ENCODE measurements at places on chromosomes 1 and 21.

DNA sequence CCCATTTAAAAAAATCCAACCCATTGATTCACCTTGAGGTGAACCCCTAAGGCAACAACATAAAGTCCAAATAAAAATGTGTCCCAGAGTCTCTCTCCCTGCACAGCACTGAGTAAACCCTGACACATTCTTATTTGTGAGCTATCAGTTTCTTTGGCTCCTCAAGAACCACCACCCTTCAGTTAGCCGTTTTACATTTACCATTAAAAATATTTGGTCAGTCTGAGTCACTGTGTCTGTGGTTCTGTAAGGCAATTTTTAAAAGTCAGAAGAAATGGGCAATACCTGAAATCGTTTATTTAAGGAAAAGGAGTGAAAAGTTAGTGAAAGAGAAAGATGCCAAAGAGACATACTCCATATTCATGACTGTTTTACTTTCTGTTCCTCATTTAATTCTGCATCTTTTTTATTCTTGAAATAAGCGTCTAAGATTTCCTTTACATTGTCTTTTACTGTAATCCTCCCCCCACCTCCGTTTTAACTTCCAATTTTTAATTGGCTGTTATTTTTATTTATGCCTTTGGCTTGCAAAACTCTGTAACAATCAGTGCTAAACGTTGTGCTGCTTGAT, 91.7 kb upstream of the IVNS1ABP start:
- DNase-seq: no peak

- DNase-seq: no peak
These were observed 169.6 kb downstream of the TGFB2 start for GRCh38 chr1:218514689-218515088.

DNA sequence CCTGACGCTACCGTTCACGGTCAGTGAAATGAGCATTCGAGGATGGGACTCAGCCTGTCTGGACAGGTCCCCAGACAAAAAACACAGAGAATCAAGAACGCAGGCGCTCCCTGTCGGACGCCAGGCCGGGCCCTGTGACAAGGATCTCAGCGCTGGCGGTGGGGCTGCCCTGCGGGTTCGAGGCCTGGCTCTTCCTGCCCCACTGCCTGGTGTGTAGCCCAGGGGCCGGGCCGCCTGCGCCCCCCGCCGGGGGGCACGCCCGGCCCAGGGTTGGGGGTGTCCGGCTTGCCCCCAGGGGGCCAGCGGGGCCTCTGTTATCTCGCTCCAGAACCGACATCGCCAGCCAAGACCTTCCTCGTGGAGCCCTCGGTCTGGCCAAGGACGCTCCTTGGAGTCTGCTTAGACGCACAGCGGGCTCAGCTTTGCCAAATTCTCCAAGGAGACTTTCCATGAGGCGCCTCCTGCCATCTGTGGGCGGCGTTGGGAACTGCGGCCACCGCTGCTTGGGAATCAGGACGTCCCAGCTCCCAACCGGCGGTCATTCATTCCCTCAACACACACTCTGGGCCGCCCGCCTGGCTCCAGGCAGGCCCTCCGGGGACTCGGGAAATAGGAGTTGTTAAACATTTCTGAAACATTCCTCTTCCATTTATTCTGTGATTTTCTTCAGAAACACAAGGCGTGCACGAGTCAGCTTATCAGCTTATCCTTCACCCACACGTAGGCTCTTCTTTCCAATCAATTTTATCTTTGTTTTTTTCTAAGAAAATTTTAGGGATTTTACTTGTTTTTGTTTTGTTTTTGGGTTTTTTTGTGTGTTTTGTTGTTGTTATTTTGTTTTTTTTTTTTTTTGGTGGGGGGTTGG, 11.3 kb upstream of the RIPK4 start:
- peak; percentile 85 for DNase-seq

GRCh38 chr21:20108016-20108415, 890.2 kb upstream of the NCAM2 start:
- DNase-seq: no peak

DNA sequence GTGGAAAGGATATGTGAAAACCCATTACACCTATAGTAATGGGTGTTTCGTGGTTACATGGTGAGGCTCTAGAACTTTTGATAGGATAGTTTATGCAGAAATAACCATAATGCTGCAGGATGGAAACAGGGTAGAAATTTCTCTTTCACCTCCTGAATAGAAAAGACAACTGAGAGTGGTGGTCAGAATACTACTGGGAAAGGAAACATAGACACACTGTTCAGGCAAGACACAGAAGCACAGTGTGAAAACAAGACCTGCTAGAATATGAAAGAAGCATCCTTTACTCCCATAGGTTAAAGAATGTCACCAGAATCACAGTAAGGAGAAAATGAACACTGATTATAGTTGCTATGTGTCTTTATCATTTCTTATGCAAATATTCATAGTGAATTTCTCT, 496.6 kb downstream of the DPYD start:
- DNase-seq: no peak

DNA sequence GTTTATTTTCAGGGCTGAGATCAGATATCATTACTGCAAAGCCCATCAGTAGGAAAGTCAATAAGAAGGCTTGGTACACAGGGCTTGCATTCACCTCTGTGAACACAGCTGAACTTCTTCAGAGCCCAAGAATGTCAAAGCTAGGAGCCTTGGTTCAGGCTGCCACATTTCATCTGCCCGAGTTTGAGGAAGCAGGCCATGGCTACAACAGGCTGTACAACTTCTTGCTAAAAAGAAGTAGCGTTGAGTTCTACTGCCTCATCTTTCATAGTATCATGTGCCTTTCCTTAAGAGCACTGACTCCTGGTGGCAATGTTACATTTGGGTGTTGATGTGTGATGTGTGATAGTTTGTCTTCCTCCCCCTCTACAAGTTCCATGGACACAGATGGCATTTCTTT, 10.1 kb downstream of the C1orf162 start:
- no peak for DNase-seq

GRCh38 chr1:180256341-180257027, 26.4 kb downstream of the LHX4 start:
- no peak for DNase-seq

DNA sequence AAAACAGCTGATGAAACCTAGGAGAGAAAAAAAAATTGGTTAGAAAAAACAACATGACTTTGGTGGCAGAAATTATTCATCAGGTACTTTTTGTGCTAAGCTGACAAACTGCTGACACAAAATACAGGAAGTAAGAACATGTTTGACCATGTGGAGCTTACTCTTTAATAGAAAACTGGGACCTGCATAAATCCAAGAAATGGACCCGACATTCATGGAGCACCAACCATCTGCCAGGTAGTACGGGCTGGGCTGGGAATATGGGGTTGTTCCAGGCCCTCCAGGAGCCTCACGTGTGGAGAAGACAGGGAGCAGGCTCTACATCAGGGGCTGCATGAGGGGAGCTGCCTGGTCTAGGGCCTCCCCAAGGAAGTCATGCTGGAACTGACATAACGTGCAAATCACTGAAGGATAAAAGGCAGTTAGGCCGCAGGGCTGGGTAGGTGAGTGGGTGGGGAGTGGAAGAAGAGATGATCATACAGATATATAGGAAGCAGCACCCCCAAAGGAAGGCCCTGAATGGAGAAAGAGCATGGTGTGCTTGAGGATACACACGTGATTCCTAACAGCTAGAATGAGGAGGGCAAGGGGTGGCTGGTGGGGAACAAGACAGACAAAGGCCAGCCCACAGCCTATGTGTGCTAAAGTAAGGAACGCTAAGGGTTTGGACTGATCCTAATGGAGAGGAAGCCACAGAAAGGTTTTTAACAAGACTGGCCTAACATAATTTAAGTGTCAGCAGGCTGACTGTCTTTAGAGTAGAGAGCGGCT, 26.1 kb downstream of the CD58 start:
- no peak for DNase-seq

DNA sequence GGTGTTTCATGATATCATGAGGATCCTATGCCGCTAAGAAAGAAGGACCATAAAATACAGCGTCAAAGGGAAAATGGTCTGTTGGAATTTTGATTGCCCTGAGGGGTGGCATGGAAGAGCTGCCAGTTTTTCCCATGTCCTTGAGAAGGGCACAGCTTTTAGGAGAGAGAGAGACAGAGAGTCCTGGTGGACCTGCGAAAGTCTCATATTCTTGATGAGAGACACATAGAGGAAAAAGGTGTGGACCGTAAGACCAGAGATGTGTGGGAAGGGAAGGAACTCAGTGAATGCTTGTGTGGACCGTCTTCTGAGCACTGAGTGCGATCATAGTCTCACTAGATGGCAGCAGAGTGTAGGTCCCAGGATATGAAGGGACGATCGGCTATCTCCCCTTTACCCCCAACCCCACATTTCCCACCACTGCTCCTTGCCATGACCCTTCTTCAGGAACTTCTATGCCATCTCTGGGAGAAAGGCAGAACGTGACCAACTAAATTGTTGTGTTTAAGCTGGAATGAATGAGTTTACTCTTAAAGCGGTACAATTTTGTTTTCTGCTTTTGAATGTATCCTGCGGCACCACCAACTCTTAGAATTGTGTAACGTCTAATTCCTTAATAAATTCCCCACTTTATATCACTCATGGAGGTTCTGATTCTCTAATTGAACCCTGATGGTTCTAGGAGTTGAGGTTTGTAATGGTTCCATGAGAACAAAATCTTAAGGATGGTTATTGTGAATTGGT, 117.7 kb downstream of the CTH start:
- DNase-seq: no peak

- DNase-seq: no peak
These were observed 659.4 kb upstream of the CAMK1G start for GRCh38 chr1:208923946-208924720.

- no peak for DNase-seq
These were observed 5.2 kb upstream of the PLA2G2D start for GRCh38 chr1:20124456-20125057.

DNA sequence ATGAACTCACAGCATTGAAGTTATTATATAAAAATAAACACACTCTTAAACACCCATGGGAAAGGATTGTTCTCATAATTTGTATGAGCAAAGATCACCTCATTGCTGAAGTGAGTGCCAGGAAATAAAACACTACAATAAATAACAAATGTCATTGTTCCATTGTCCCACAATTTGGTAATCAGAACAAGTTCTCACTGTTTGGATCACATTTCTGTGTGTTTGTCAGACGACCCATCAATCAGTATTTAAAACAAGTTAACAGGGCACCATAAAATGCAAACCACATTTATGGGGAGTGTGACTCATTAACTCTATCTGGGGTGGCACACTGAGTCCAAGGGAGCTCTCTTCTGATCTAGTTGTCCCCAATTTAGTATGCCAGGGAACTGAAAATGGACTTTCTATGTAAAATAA, 124.5 kb downstream of the PTPRC start:
- no peak for DNase-seq

GRCh38 chr1:244919320-244920282, 55.3 kb upstream of the HNRNPU start:
- DNase-seq: no peak

- no peak for DNase-seq
These were observed 17.1 kb upstream of the SCMH1 start for GRCh38 chr1:41259221-41259620.

DNA sequence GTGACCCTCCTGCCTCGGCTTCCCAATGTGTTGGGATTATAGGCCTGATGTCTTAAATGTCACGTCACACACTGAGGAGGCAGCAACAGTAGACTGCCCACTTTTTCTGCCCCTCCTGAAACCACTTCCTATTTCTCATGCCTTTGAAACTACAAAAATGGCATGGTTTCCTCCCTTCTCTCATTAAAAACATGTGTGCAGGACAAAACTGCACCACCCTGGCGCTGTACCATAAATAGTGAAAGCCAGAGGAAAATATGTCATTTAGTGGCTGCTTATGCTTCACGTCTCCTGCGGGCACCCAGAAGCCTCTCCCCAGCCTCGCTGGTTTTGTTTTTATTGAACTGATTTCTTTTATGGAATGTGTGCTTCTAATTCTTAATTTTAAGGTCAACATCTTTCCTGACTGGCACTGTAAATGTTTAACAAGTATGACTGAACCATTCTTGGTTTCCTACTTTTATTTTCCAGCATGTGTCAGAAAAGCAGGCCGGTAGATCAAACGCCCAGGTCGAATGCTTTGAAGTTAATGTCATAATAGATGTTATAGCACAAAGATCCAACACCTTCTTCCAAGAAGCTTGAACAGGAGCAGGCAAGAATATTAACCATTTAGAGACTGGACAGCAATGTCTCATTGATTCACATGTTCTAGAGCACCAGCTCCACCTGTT, 59.6 kb upstream of the C1orf87 start:
- DNase-seq: no peak

- DNase-seq: no peak
These were observed 154.3 kb upstream of the COL6A1 start for GRCh38 chr21:45827302-45827692.

DNA sequence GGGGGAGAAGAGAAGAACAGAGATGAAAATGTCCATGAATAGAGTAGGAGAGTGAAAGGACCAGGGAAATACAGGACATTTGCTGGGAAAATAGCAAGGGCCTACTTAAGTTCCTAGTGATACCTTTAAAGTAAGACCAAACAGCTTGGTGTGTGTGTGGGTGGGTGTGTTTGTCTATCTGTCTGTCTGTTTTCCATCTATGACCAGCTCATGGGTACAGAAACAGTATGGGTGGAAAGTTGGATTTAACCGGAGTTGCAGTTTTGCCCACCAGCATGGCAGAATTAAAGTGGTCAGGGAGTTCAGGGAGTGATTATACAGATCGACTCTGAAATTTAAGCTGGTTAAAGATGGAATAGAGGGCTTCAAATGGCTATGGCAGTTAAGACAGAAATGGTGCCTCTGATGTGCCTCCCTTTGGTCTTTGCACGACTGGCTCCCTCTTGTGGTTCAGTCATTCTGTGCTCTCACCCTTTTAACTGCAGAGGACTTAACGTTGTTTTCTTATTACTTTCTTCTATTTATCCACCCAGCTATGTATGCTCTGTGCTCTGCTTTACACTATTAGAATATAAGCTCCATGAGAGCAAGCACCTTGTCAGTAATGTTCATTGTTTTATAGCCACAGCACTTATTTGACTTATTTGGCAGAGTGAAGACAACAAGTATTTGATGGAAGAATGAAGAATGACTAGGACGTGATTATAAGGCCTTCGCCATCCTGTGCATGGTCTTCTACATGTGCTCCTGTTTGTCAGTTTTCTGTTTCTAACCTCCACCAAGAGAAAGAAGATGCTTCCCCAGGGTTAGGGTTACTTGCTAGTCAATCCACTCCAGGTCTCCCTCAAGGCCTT, 72.7 kb upstream of the AK4 start:
- DNase-seq: peak; percentile 61

DNA sequence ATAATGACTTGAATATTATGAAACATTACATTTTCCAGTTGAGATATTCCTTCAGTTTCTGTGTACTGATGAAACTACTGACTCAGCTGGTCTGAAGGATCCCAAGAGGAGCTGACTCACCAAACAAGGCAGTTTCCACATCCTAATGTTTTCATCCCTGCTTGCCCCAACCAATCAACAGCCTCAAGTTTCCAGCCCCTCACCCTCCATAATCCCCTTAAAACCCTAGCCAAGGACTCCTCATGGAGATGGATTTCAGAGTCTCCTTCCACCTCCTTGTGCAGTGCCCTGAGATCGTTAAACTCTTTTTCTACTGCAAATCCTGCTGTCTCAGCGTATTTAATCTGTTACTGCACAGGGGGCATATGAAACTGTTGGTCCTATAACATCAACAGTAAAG, 83.1 kb upstream of the HAO2 start:
- DNase-seq: no peak

- no peak for DNase-seq
These were observed 8.8 kb upstream of the TENT5B start for GRCh38 chr1:27021354-27022031.

- DNase-seq: no peak
These were observed 181.0 kb upstream of the JUN start for GRCh38 chr1:58964880-58965279.
